Cardiac muscle cell (in vitro differentiated cells and primary cell): ENCODE measurements at places on chromosomes 12 and 14. TPM values are rescaled to one million over a fixed set of nuclear protein-coding genes. Genes with fewer than 3 reads are reported as not detected.

The HOXC12 gene
- total RNA-seq = not detected in 2 replicates

GRCh38 chr12:103742349-103742932 lies 98.6 kb downstream of the NT5DC3 start:
- peak; percentile 37 for DNase-seq

GRCh38 chr12:47296828-47297227 lies 217.1 kb upstream of the AMIGO2 start:
- DNase-seq = no peak

DNA sequence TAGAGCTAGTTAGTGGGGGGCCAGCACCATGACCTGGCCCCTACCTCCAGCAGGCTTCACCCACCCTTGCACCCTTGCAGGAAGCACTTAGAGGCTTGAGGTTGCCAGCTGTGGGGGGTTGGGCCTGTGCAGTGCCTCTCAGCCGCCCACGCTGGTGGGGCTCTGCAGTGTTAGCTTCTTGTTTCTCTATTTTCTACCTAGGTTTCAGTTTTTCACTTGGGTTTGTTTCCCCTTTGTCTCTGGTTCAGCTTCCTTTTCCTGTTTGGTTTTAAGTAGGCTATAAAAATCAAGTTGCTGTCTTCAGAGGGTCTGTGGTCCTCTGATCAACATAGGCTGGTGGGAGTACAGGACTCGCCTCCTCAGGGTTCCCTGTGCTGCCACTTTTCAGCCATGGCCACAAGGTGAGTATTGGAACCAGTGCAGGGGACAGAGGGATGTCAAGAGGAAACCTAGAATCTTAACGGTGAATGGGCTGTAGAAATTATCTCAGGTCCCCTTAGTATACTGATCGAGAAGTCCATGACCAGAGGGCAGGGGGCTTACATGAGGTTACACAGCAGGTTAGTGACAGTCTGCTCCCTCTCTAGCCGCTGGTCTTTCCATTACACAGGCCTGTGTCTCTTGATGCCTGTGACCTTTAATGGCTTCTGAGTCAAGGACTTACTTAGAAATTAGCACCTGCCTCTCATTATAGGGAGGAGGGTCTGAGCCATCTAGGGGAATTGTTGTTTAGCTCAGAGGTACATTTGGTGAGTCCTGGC lies at the start of gene EVL:
EVL (plus strand) TSS at position 312 of the 761 bp plus-strand sequence; CDS start at position 391, 79 bp downstream.
- DNase-seq = no peak

The ANO6 gene
- 34.8 and 50.8 TPM in 2 replicates for total RNA-seq

The DIO3 gene
- total RNA-seq = 0.18 TPM in 1 of 2 replicates, not detected in the other

The SYT10 gene
- 1.4 and 1.8 TPM in 2 replicates for total RNA-seq

The GUCY2C gene
- total RNA-seq = not detected in 2 replicates

DNA sequence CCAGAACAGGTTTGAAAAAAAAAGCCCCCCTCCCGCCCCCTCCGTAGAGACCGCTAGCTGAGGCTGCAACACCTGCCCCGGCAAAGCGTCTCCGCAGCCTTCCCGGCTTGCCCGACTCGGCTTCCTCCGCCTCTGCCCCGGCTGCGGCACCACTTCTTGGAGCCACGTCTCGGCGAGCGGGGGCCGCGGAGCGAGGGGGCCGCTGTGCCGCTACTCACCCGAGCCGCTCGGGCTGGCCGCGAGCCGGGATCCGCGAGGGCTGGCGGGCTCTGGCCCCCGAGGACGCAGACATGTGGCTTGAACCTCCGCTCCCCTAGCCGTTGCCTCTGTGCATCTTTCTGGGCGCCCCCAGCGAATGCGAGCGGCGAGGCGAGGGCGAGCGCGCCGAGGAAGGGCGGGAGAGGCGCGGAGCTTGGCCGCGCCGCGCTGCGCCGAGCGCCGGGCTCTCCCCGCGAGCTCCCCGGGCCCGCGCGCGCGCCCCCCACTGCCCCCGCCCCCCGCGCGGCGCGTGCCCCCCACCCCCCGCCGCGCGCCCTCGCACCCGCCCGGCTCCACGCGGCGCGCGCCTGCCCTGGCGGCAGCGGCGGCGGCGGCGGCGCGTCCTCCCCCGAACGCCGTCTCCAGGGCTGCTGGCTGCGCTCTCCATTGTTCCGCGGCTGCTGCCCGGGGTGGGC lies 249.5 kb downstream of the APAF1 start:
- DNase-seq = peak; percentile 5

DNA sequence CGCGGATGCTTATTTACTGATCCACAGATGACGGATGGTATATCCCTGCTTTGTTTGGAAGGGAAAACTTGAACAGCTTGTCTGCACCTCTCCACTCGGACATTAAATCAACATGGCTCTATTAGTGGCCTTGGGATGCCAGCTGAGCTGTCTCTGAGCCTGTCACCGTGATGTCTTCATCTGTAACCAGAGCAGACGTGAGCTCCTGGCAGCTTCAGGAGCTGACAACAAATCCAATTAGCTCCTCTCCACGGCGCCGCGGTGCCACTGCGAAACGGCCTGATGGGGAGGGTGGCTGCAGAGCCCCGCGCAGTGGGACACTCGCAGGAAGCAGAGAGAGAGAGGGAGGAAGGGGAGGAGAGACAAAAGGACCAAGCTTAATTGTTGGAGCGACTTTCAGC lies 112.3 kb downstream of the PAPOLA start:
- no peak for DNase-seq

GRCh38 chr12:68334132-68334531 lies 2.0 kb upstream of the MDM1 start:
- DNase-seq = no peak

GRCh38 chr12:44972746-44973421 lies 78.0 kb downstream of the DBX2 start:
- DNase-seq = peak; percentile 11

The TAS2R13 gene
- total RNA-seq = 0.11 and 0.69 TPM in 2 replicates

DNA sequence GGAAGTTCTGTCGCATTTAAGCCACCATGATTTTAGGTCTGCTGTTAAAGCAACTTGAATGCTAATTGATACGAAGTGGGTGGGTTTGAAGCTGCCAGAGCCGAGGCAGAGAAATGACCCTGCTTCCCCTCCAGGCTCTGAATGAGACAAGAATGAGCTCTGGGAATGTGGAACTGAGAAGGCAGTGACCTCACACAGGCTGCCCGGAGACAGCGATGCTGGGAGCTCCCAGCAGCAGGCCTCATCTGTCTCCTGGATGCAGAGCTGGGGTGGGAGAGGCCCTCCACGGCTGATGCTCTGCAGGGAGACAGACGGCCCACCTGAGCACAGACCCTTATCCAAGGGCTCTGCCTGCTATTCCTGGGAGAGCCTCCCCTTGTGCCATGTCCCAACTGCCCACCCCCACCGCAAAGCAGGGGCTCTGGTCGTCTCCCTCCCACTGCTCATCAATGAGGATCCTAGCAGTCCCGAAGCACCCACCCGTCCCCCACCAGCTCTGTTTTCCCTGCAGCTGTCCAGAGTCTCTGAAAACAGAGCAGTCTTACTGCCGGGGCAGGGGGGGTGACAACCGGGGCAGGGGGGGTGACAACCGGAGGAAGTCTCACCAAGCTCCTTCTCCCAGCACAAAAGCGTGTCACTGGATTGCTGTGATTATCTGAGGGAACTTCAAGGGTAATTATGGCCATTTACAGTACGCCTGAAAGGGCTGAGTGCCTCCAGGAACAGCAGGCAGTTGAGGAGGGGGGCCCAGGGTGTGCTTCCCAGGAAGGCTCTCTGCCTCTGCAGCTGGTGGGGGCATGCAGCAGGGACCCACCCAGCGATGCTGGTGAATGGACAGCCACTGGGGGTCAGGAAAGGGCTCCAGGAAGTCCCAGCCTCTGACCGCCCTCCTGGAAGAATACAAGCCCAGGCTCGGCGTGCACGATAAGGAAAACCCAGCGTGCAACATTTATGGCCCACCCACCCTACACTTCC lies 67.8 kb downstream of the CHGA start:
- peak; percentile 22 for DNase-seq

DNA sequence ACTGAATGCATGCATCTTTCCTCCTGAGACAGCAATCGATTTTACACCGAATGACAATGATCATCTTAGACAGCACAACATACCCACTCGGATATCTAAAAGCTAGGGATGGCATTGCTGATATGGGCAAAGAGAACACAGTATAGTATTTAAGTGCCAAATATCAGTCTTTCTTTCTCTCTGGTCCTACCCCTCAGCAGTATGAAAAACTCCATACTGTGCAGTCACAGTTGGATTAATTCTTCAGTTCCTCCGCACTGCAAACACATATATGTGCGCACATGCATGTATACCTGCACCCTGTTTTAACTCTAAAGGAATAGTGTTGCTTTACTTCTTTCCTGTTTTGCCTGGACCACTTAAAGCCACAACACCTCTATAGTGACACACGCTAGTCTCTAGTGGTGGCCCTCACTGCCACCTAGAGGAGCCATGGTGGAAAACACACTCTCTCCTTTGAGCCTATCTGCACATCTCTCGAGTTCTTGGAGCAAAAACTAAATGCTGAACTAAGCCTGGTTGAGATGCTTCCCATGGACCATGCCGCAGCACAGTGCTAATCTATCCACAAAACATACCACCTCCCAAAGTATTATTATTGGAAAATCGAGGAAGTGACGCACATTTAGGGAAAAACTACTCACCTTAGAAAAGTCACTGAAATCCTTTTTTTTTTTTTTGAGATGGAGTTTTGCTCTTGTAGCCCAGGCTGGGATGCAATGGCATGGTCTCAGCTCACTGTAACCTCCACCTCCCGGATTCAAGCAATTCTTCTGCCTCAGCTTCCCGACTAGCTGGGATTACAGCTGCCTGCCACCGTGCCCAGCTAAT lies 11.9 kb downstream of the TMEM52B start:
- peak; percentile 56 for DNase-seq

The ST8SIA1 gene
- 5.4 and 10.1 TPM in 2 replicates for total RNA-seq

The WNK1 gene
- 74.0 and 145 TPM in 2 replicates for total RNA-seq

The DLGAP5 gene
- 3.4 and 37.4 TPM in 2 replicates for total RNA-seq

- DNase-seq = no peak
These were observed 3.5 kb downstream of the TTC6 start for GRCh38 chr14:37598747-37599506.
